ENCODE measurements at places on chromosomes 2 and 18.

DNA sequence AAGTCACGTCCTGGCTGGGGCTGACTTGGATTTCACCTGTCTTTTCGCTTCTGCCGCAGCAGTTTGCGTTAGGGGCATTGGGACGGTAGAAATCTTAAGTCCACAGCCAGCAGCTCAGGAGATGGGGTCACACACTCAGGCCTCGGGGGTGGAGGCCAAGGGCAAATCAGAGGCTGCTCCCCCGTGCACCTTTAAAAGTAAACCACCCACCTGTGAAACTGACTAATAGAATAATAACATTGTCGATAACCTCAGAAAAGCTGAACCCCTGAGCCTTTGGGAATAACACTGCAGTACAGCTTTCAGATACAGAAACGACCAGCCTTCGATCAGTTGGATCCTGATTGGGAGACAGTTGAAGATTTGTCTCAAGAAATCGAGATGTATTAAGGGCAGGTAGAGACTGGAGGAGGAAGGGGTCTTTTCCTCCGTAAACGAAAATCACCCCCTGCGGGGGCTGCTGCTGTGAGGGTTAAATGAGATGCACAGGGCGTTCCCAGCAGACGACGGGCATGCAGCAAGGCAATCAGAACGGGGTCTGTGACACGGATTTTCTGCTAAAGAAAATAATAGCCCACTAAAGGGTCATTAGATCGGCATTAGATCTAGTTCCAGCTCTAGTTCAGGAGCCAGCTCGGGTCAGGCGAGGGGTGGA, 16.4 kb upstream of the NFATC1 start:
- no peak for DNase-seq

DNA sequence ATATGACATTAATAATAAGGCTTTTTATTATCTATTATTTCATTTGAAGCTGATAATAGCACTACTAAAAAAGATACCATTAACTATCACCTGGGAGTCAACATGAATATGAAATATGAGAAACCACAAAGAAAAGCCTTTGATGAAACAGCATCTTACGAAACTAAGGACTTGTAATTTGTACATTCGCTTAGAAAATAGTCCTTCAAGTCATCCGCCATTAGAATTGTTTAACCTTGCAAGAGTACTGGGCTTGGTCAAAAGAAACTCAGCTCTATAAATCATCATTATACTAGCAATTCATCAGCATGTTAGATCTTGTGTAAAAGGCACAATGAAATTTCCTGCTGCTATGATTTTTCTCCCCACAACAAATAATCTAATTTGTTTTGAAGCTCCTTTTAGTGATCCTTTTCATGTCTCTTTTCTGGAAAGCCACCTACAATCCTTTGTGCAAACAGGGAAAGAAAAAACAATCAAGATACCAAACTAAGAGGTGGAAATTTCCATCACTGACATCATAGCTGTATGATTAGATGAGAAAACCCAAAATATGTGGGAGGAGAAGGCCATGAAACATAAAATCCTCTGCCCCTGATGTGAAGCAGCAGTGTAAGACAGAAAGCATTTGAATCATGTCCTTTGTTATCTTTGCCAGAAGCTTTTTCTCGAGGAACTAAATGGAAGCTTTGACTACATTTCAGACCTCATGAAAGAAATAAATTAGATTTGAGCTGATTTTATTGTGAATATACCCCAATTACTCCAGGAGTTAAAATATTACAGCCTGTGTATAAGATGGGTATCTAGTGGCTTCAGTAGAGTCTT, 31.2 kb downstream of the SCN9A start:
- peak; percentile 60 for DNase-seq

DNA sequence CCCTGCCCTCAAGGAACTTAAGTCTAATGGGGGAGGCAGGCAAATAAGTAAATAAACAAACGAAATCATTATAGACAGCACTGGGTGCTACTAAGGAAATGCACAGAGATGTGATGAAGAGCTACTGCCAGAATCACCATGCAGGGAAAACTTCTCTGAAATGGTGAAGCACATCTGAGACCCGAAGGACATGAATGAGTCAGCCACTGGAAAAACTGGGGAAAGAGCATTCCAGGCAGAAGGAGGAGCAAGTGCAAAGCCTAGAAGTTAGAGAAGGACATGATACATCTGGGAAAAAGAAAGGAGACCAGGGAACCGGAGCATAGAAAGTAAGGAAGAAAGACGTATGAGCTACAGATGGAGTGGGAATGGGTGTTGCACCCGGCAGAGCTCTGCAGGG, 56.8 kb downstream of the TGFA start:
- DNase-seq, result peak; percentile 43

DNA sequence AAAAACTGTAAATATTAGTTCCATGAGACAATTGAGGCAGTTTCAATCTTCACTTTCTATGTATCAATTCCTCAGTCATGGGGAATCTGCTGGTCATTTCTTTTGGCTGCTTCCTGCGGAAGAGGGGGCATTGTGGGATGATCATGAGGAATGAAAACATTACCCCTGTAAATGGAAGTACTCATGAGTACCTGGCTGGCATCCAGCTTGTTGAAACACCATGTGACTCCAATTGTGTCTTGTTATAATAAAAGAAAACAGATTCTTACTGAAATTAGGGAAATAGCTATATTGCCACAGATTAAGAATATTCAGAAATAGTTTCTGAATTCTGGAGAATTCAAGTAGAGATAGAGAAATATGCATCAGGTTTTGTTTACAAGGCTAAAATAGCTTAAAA, 41.6 kb upstream of the GPR39 start:
- peak; percentile 12 for DNase-seq

DNA sequence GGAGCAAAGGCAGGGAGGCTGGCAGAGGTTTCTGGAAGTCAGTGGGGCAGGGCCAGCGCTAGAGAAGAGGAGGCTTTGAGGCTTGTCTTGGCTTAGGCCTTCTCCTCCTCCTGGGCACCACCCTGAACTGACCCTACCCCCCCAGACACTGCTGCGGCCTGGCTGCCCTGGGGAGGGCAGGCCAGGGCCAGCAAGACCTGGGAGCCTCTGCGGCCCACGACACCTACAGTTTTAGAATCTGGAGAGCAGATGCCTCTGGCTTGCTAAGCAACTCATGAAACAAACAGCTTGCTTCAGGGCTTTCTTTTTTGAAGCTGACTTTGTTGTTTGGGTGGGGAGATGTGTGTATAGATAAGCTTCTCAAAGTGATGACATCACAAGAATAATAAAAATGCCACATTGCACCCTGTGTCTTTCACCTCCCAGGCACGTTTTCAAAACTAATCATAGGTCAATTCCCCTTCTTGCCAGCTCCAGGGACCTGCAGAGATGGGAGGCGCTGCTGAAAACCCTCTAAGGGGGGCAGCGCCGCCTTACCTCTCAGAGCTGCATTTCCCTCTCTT, 46.2 kb upstream of the SMAD7 start:
- peak; percentile 96 for DNase-seq

GRCh38 chr2:152247337-152247695, 71.8 kb upstream of the STAM2 start:
- DNase-seq, result peak; percentile 37

All from AG10803 (cell line).